ENCODE measurements at places on chromosomes 3 and 15. TPM values are rescaled to one million over a fixed set of nuclear protein-coding genes. Genes with fewer than 3 reads are reported as not detected.

DNA sequence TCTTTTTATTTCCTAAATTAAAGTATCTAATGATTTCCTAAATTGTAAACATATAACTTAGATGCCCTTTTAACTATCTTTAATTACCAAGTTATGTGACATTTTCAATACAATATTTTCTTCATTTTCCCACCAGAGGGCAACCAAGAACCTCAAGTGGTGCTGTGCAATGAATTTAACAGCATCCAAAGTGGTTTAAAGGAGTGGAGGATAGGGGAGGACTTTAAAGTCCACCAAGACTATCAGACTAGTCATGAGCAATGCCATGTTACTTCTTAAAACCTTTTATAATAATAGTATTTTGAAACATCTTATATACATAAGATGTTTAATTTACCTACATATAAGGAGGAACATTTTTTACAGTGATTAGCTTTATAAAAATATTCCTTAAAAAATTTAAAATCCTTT lies 74.4 kb downstream of the DLG1 start:
- no peak for DNase-seq

DNA sequence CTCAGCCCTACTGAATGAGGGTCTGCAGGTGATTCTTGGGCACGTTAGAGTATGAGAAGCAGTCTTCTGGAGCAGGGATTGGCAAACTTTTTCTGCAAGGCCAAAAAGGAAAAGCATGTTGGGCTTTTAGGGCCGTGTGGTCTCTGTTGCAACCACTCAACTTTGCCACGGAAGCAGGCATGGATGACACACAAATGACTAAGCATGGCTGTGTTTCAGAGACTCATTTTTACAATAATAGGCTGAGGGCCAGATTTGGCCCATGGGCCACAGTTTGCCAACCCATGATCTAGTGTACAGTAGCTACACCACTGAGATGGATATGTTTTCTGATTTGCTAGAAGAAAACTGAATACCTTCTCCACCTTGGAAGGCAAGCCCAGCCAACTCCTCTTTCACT lies 66.1 kb upstream of the PRICKLE2 start:
- no peak for DNase-seq

The C15orf39 gene
- 67.6 TPM for total RNA-seq

DNA sequence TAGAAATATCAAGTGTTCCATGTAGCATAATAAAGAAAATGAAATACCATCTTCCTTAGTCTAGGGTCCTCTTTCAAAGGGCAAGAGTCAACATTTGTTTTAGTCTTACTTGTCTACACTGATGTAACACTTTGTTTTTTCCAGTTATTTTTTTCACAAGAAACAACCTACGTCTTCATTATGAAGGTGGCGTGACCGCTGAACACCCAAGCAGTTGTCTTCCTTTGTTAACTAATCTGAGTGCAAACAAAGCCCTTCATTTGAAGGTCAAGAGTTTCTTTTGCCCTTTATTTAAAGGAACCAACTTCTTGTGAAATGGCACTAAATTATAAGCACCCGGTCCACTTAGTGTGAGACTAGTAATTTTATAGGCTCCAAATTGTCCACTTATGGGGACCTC lies 73.2 kb downstream of the CD47 start:
- no peak for DNase-seq

GRCh38 chr15:100651253-100651652 lies 48.9 kb downstream of the ASB7 start:
- no peak for DNase-seq

The RBP2 gene
- not detected for total RNA-seq

DNA sequence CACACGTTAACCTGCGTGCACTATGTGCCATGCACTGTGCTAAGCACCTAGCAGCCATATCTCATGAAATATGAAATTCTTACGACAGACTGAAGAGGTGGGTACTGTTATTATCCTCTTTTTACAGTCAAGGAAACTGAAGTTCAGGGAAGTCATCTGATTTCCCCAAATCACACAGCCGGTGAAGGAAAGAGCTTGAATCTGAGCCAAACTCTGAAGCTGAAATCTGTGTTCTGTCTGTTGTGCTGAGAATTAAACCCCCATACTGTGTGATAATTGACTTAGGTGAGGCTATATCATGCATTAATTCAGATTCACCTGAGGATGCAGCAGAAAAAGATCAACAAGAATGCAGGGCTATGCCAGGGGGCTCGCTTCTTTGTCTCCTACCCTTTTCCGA lies 475 bp downstream of the FAM107A start:
- no peak for DNase-seq

DNA sequence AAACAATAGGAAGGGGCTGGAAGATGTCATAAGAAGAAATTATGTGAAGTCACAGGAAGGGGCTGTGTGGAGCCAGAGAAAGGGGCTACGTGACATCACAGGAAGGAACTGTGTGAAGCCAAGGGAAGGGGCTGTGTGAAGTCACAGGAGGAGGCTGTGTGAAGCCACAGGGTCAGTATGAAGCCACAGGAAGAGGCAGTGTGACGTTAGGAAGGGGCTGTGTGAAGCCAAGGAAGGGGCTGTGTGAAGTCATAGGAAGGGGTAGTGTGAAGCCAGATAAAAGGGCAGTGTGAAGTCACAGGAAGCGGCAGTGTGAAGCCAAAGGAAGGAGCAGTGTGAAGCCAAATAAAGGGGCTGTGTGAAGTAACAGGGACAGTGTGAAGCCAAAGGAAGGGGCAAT lies 32.5 kb downstream of the GASK1A start:
- DNase-seq, result no peak

The CATSPER2 gene
- 8.5 TPM for total RNA-seq

- no peak for DNase-seq
Measured at GRCh38 chr3:79516795-79517194, 251.0 kb downstream of the ROBO1 start.

DNA sequence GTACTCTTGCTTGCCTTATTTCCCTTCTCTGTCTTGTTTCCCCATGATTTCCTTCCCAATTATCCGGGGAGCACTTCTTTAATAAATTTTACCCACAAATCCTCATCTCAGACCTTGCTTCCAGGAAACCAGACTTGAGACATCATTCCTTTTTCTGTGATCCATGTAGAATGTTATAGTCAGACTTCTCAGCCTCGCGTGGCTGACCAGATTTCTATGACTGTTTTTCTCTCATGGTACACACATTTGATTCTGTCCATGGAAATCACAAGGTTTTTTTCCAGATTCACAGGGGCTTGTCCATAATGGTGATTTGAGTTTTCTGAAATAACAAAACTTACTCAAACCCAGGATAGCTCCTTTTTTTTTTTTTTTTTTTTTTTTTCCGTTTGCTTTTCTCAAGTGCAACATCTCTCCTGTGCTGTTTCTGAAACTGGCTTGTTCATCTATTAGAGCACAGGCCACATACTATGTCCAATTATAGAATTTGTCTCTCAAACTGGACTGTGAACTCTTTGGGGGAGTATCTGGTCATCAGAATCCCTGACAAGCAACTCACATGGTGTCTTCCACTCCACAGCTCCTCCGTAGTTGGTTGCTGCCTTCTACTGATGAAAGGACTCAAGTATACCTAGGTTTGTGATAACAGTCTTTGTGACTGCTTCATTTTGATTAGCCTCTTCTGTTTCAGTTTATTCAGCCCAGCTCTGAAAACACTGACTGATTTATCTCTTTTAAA lies 50.8 kb downstream of the RBMS3 start:
- DNase-seq, result no peak

- DNase-seq, result no peak
Measured at GRCh38 chr3:56977561-56977889, 82.9 kb upstream of the SPATA12 start.

DNA sequence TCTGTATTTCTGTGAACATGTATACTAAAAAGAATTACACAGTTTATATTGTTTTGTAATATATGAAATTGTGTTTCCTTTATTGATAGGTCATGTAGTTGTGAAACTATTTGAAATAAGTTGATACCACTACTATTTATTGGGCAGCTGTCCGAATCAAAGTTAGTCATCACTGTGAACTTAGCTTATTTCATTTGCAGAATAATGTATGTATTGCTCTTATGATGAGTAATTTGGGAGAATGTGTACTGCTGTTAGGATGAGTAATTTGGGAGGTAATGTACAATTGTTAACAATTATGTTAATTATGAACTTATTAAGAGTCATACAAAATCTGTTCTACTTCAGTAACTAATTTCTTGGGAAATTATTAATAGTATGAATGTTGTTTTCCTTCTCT lies 22.2 kb downstream of the FXR1 start:
- DNase-seq, result no peak

The SEMA3G gene
- total RNA-seq, result 17.3 TPM

The CLDN1 gene
- 3.0 TPM for total RNA-seq

The CD86 gene
- total RNA-seq, result 20.5 TPM

The SOX2 gene
- total RNA-seq, result not detected

The COX5A gene
- 84.7 TPM for total RNA-seq

All from spleen (tissue), 13 donors.